ENCODE measurements at places on chromosomes 13 and 19. TPM values are rescaled to one million over a fixed set of nuclear protein-coding genes. Genes with fewer than 3 reads are reported as not detected.

PROZ gene
- total RNA-seq = not detected

ONECUT3 gene
- not detected for total RNA-seq

WDR18 gene
- total RNA-seq = 83.3 TPM

MYPOP gene
- 1.6 TPM for total RNA-seq

ZNF284 gene
- 3.0 TPM for total RNA-seq

KASH5 gene
- not detected for total RNA-seq

CILP2 gene
- total RNA-seq = not detected

SBK2 gene
- not detected for total RNA-seq

DPF1 gene
- 1.6 TPM for total RNA-seq

LHFPL6 gene
- 24.8 TPM for total RNA-seq

RNF113B gene
- total RNA-seq = not detected

AP1M1 gene
- 59.4 TPM for total RNA-seq

ZNF534 gene
- total RNA-seq = not detected

KLF5 gene
- 0.15 TPM for total RNA-seq

TGFBR3L gene
- total RNA-seq = 2.3 TPM

NLRP7 gene
- not detected for total RNA-seq

ZNF626 gene
- 12.3 TPM for total RNA-seq

ZNF480 gene
- total RNA-seq = 3.9 TPM

ZNF547 gene
- total RNA-seq = 1.6 TPM

MBD3 gene
- total RNA-seq = 81.2 TPM

PEX11G gene
- 3.2 TPM for total RNA-seq

GRIN2D gene
- 0.15 TPM for total RNA-seq

RFC3 gene
- total RNA-seq = 23.9 TPM

KLK3 gene
- not detected for total RNA-seq

APLP1 gene
- 5.5 TPM for total RNA-seq

RFPL4AL1 gene
- not detected for total RNA-seq

PLK5 gene
- total RNA-seq = not detected

NKG7 gene
- total RNA-seq = not detected

MEDAG gene
- total RNA-seq = 90.3 TPM

LSR gene
- 0.32 TPM for total RNA-seq

LILRB5 gene
- total RNA-seq = not detected

FNDC3A gene
- total RNA-seq = 52.9 TPM

GPR12 gene
- total RNA-seq = not detected

LRP3 gene
- 11.6 TPM for total RNA-seq

SLC25A15 gene
- 23.6 TPM for total RNA-seq

ZSCAN4 gene
- total RNA-seq = not detected

HAUS8 gene
- 4.9 TPM for total RNA-seq

OR10H1 gene
- total RNA-seq = not detected

DCLK1 gene
- total RNA-seq = 3.2 TPM

HIPK4 gene
- total RNA-seq = under 0.01 TPM

LILRB4 gene
- total RNA-seq = not detected

PNMA8B gene
- total RNA-seq = under 0.01 TPM

ZNF77 gene
- 9.7 TPM for total RNA-seq

PGLYRP1 gene
- total RNA-seq = not detected

IZUMO2 gene
- total RNA-seq = not detected

FXYD1 gene
- total RNA-seq = not detected

CCL25 gene
- not detected for total RNA-seq

SUPT5H gene
- total RNA-seq = 51.3 TPM

MAG gene
- total RNA-seq = not detected

AP1M2 gene
- not detected for total RNA-seq

GIPR gene
- total RNA-seq = 0.15 TPM

C19orf85 gene
- not detected for total RNA-seq

IGFL1 gene
- not detected for total RNA-seq

C3 gene
- total RNA-seq = 0.32 TPM

NLRP9 gene
- total RNA-seq = not detected
